WTC11 (cell line): ENCODE measurements at places on chromosomes 4 and X. TPM values are rescaled to one million over a fixed set of nuclear protein-coding genes. Genes with fewer than 3 reads are reported as not detected.

Gene STOX2
- 23.1 to 31.6 TPM (median 24.9 TPM) in 3 replicates for total RNA-seq

GRCh38 chr4:21768349-21769310 lies 179.9 kb downstream of the KCNIP4 start:
- no peak overlapping the region for H3K27ac ChIP-seq
- DNase-seq, result no peak
- no peaks in the 10 kb centered on the region; the same call in 1 of the 2 replicates for H3K27me3 ChIP-seq

GRCh38 chrX:136467303-136467702 lies 20.4 kb upstream of the BRS3 start:
- no peak for DNase-seq
- H3K4me1 ChIP-seq, result no peaks in the 10 kb centered on the region
- no peaks in the 10 kb centered on the region for H3K36me3 ChIP-seq

DNA sequence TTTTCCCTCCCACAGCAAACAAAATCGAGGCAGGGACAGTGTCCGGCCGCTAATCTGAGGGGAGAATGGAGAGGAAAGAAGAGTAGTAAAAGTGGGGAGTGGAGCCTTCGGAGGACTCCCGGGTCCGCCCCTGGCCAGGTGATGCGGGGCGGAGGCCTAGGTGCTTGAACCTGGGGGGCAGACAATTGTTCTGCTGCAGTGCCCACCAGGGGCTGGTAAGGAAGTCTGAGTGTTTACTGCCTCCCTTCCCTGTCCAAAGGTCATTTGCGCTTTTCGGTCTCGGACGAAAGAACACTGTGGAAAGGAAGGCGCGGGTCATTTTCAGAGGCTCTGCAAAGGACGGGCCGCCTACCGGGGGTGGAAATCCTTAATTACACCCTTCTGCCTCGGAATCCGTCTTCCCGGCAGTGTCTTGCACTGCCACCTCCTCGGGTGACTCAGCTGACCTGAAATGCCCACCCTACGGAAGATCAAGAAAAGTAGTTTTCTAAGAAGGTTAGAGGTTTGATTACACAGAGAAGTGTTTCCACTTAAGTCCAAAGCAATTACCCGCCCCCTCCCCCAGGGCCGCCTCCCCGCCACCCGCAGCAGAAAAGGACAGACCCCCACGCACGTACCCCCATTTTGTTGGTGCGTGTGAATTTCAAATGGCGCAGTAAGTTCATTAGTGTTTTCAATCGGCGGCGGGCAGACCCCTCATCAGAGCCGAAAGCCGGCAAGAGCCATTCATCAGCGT lies 99.9 kb upstream of the TENM3 start:
- peak overlapping the region; percentile 93 for H3K4me3 ChIP-seq
- H3K27ac ChIP-seq, result peak overlapping the region; percentile 97
- DNase-seq, result peak; percentile 17
- peaks cover 59% of the 10 kb centered on the region for H3K4me1 ChIP-seq

DNA sequence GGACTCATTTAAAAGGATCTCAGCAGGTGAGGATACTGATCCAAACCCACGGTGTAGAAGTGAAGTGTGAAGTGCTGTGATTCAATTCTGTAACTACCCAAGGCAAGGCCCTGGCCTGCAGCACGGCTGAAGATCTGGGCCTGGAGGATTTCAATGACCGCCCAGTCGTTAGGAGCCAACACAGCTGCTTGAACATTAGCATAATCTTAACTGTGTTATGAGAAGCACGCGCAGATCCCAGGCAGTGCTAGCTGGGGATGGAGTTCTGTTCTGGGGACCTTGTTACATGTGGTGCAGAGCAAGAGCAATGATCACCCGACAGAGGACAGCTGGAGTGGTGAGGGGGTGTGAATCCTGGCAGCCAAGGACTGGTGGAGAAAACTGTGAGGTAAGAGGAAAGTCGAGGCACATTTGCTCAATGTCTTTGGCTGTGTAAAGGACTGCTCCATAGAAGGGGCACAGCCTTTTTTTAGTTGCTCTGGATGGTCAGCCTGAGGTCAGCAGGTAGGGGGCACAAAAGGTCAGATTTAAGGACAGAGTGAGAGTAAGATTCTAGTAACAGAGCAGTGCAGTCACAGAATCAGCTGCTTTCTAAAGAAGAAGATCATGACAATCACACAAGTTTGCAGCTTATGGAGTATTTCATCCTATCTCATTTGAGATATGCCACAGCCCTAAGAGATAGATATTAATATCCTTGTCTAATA lies 181.8 kb downstream of the DCLK2 start:
- no peak overlapping the region for H3K4me3 ChIP-seq
- H3K4me1 ChIP-seq, result peaks cover 47% of the 10 kb centered on the region
- H3K27ac ChIP-seq, result no peak overlapping the region
- DNase-seq, result no peak

Gene TRIM61
- total RNA-seq, result 2.8 to 3.0 TPM (median 2.8 TPM) in 3 replicates
